ENCODE measurements at places on chromosomes 1 and 21.

GRCh38 chr21:41406340-41406739 lies 19.7 kb upstream of the MX1 start:
- peak; percentile 59 for DNase-seq

DNA sequence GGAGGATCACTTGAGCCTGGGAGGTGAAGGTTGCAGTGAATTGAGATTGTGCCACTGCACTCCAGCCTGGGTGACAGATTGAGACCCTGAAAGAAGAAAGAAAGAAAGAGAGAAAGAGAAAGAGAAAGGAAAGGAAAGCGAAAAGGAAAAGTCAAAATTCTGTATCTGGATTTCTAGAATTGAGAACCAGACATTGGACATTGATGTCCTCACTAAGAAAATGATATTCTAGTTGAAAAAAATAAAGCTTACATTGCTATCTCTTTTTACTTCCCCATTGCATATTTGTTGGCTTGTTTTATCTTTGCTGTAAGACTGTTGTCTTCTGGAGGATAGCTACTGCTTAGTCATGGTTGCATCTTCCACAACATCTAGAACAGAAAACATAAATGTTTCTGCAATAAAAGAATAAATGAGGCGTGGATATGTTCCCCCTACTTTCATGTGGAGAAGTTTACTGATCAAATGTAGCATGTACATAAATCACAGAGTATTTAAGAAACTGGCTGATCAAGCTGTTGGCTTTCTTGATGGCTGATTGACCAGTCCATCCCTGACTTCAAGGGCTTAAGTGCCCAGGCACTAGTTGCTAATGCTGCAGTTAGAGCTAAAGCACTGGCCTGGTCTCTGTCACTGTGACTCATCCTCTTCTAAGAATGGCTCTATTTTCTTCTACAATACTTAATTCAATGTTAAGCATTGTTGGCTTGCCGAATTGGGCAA lies 17.7 kb downstream of the CD53 start:
- DNase-seq: no peak

DNA sequence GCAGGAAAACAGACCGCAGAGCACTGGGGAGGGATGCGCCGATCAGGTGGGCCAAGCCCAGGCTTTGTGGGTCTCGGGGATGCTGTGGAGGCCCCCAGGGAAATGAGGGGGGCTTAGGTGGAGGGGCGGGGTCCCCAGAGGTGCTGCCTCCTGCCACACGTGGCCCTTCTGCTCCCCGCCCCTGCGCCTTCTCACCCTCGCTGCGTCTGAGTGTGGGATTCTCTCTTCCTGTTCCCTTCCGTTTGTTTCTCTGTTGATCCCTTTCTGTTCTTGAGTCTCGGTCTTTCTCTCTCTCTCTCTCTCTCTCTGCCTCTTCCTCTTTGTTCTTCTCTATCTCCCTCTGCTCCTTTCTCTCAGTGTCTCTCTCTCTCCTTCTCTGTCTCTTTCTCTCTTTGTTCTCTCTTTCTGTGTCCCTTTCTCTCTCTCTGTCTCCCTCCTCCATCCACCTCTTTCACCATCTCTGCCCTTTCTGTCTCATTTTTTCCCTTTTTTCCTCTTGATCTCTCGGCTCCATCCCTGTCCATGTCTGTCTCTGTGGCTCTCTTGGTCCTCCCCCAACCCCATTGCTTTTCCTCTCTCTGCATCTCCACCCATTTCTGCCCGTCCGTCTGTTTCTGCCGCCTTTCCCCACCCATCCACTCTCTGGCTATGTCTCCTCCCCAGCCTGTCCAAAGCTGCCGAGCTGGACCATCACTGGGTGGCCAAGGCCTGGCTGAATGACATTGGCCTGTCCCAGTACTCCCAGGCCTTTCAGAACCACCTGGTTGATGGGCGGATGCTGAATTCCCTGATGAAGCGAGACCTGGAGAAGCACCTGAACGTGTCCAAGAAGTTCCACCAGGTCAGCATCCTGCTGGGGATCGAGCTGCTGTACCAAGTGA lies 52.4 kb upstream of the TMEM51 start:
- DNase-seq: no peak

- no peak for DNase-seq
These were observed 506.8 kb downstream of the NPHP4 start for GRCh38 chr1:5485436-5485835.

DNA sequence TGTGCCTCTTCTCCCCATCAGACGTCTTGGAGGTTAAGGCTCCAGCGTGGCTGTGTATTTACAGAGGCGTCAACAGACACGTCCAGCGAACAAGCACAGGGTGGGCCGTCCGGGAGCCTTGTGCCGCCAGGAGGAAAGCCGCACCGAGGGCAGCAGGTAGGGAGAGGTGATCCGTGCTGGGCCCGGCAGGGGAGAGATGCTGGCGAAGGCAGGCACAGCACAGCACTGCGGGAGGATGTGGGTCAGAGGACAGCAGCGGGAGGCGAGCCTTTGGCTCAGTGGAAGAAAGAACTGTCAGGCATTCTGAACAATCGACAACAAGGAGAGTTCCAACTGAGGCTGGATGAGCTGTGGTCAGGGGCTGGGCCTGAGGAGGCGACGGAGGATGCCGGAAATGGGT lies 144.1 kb upstream of the TNR start:
- no peak for DNase-seq

- DNase-seq: no peak
These were observed 143.9 kb downstream of the CLIC6 start for GRCh38 chr21:34812504-34813265.

GRCh38 chr21:41848958-41849580 lies 30.1 kb downstream of the PRDM15 start:
- no peak for DNase-seq

DNA sequence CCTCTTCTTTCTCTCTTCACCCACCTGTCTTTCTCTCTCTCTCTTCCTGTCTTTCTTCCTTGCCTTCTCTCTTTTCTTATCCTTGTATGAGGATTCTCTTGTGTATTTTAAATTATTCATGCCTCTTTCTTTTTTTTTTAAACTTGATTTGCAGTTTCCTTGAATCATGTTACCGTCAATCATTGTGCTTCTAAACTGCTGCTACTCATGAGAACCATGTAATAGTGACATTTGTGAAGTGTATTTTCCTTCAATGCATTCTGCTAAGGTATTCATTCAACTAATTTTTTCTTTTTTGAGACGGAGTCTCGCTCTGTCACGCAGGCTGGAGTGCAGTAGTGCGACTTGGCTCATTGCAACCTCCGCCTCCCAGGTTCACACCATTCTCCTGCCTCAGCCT lies 539.1 kb upstream of the BRINP3 start:
- DNase-seq: no peak

- DNase-seq: no peak
These were observed 464.3 kb upstream of the DEPDC1 start for GRCh38 chr1:68961143-68961542.

GRCh38 chr21:20639026-20639425 lies 359.2 kb upstream of the NCAM2 start:
- DNase-seq: no peak

DNA sequence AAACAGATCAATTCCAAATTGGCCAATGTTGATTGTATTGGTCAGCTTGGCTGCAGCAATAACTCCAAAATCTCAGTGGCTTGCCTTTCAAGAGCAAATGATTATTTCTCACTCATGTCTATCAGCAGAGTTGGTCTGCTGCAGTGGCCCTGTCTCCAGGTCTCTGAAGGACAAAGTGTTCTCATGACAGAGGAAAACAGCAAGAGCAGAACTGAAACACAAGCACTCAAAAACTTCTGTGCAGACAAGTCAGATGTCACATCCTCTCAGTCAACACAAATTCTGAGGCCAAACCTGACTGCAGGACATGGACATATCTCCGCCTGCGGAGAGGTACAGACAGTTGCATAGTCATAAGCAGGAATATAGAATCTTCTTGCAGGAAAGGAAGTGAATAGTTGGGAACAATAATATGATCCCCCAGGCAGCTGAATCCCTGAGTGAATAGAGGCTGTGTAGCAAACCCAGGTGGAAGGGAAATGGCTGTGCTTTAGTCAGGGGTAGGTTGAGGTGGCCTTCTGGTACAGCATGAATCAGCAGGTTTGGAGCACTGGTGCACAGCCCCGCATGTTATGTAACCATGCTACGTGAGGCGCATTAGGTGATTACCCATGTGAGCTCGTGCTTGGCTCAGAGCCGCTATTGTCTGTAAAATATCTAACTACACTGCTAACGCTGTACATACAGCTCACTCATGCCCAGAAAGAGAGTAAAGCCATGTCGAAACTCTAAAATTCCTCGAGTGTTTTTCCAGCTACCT lies 17.1 kb upstream of the UBE2U start:
- no peak for DNase-seq

DNA sequence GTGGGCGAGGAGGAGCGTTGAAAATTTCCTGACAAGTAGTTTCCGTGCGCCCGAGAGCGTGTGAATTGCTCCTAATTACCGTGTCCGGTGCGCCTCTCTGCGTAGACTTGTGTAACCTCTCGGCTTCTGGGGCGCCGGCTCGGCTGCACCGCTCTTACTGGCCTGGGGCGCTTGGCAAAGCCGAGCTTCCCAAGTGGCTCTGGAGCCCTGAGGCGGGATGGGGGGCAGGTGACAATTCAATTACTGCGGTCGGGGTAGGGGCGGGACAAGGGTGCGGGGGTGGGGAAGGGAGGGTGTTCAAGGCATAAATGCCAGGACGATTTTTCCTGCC lies 392 bp upstream of the DMRTA2 start:
- no peak for DNase-seq

GRCh38 chr1:156522443-156522970 lies 21.9 kb upstream of the MEF2D start:
- no peak for DNase-seq

DNA sequence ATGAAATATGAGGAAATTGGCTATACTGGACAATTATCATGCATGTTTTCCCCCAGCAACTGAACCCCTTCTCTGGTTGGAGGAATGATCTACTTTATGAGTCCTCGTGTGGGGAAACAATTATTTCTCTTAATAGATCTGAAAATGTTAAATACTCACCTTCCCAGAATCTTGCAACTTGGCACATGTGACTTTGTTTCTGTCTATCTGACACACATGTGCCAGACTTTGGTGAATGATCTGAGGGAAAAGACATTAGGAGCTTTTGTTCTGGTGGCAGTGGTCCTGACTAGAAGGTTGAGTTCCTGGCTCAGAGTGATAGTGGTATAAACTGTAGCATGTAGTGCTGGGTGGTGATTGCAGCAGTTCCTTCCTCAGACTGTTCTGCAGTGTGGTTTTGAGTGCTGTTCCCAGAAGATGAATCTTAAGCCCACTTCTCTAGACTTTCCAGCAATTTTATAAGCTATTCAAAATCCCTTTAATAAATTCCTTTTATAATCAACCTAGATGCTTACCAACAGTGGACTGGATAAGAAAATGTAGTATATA lies 59.3 kb upstream of the B3GALNT2 start:
- DNase-seq: no peak

DNA sequence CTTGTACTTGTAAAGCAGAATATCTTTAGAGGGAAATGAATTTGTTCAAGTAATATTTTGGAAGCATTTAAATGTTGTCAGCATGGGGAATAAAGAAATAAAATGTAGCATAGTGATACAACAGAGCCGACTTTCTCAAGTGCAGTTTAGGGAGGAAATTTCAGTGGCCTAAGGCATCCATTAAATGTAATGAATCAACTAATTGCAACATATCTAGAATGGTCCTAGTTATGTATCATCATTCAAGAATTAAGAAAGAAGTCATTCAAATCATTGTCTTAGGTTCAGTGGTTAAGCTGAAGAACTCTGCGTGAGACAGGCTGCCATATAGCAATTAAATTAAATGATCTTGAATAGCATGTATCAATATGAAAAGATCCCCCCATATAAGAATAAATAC lies 360.7 kb downstream of the TBX15 start:
- no peak for DNase-seq

DNA sequence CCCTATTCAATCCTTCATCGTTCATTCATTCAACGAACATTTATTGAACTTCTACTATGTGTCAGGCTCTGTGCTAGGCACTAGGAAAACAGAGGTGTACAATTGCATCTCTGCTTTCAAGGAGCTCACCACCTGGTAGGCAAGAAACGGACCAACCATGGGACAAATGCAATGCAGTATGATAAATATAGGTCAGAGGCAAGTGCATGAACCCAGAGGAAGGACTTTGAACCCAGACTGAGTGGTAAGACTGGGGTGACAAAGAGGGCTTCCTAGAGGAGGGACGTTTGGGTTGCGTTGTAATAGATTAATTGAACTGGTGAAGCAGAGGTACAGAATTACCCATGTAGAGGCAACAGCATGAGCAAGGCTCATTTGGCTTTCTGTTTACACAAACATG lies 16.4 kb downstream of the CD2 start:
- DNase-seq: no peak

DNA sequence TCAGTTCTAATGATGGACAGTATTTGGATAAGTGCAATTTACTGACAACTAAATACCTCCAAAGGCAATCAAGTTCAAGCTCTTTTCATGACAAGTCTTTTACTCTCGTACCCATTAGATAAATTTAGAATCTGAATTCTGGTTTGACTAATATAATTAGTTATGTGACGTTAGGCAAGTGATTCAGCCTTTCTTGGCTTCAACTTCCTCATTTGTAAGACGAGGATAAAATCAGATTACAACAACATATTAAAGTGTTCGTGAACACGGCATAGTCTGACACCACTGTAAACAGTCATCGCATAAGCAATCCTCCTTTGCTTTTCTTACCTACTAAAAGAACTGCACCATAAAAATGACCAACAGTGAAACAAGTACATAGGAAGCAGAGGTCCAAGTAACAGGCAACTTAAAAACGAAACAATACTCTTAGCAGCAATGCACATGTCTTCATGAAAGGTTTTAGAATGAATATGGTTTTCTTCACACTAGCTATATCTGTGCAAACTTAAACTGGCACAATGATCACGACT lies 25.7 kb downstream of the COA6 start:
- no peak for DNase-seq

- DNase-seq: no peak
These were observed 115.0 kb downstream of the EPHB2 start for GRCh38 chr1:22825486-22826189.

DNA sequence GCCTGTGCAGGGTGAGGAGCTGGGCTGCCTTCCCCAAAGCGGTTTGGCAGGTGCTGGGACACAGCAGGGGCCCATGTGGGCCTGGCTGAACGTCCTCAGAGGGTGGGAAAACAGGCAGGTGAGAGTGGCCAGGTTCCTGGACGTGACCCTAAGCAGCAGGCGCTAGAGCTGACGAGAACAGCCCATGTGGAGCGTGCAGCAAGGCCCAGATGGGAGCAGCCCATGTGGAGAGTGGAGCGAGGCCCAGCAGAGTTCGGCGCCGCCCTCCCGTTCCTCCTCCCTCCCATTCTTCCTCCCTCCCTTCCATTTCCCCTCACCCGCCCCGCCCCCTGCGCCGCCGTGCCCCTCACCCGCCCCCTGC lies 314.4 kb upstream of the VAMP3 start:
- no peak for DNase-seq
